ENCODE measurements at places on chromosomes 4 and X.

GRCh38 chr4:71293705-71294104 lies 45.1 kb upstream of the SLC4A4 start:
- DNase-seq = no peak

- DNase-seq = peak; percentile 46
Observed at GRCh38 chrX:120260369-120260768, 9.8 kb downstream of the ZBTB33 start.

- DNase-seq = no peak
Observed at GRCh38 chr4:10656420-10656819, 28.1 kb downstream of the CLNK start.

- no peak for DNase-seq
Observed at GRCh38 chr4:1464581-1465171, 58.4 kb upstream of the NKX1-1 start.

- DNase-seq = no peak
Observed at GRCh38 chr4:17558941-17559708, 17.9 kb upstream of the LAP3 start.

DNA sequence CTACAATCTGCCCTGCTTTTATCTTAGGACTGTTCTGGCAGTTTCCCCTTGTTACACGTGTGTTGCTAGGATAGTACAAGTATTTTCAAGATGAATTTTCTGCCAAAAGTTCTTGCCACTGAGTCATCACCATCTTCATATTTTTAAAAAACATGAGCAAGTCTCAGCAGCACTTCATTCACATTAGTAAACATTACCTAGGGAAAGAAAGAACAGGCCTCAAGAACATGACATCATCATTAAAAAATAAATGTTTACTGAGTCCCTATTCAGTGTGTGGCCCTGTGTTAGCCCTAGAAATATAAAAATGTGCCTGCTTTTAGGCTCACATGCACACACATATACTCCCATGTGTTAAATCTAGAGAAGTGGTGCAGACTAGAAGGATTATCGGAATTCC lies 18.7 kb upstream of the GPC3 start:
- no peak for DNase-seq

GRCh38 chrX:94058728-94059382 lies 384.8 kb downstream of the FAM133A start:
- no peak for DNase-seq
